ENCODE measurements at places on chromosomes 12 and 14.

- DNase-seq, result no peak
Observed at GRCh38 chr12:118183155-118183554, 47.2 kb downstream of the PEBP1 start.

- no peak for DNase-seq
Observed at GRCh38 chr14:101224356-101225156, 321.0 kb upstream of the RTL1 start.

DNA sequence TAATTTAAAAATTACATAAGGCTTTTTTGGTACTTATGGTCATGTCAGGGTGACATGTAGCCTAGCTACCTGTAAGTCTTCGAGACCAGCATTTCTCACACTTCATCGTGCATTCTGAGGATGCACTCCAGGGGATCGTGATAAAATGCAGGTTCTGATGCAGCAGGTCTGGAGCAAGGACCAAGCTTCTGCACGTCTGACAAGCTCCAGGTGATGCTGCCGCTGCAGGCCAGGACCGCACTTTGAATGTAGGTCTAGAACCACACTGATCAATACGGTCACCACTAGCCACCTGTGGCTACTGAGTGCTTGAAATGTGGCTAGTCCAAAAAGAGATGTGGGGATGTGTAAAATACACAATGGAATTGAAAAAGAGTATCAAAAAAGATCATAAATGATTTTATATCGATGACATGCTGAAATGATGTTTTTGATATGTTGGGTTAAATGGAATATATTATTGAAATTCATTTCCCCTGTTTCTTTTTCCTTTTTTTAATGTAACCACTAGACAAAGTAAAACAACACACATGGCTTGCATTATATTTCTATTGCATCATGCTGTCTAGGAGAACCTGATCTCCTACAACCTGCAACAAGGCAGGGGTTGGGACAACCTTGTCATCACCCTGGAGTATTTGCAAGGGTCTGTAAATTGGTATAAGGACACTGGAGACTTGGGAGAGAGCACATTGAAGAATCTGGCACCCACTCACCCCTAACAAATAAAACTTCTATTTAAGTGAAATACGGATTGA, 142.4 kb downstream of the DPF3 start:
- no peak for DNase-seq

DNA sequence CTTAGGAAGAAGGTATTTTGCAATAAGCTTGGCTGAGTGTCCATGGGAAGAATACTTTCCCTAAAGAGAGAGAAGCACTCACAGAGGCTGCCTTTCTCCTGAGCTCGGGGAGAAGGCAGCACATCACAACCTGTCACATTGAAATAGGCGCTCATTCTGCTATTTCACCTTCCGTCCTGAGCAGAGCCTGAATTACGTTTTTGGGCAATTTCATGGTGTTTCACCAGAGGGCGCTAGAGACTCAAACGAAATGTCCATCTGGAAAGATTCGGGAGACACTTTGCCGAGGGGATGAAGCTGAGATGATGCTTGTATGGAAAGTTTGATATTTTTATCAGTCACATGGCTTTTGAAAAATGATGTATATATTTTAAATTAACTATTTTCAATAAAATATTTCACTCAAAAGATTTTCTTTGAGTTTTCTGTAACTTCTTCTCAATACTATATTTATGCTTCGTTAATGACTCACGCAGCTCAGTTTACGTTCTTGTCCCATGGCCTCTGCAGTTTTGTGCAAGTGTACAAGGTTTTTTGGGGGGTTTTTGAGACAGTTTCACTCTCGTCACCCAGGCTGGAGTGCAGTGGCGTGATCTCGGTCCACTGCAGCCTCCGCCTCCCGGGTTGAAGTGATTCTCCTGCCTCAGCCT, 17.4 kb upstream of the B4GALNT3 start:
- DNase-seq, result peak; percentile 26

DNA sequence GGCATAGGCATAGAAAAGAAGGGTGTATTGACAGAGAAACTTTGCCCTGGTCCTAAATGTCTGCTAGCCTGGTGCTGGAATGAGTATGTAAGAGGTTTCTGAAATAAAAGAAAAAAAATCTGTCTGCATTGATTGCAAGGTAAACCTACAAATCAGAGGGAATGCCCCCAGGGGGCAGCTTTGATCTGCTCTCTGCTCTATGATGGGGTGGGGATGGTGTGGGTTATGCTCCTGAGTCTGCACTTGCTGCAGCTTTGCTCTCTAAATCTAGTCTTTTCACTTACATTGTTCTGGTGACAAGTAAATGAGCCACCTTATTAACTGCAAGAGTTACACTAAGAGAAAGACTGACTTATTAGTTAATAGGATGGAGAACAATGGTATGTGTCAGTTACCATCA, 468.4 kb upstream of the STXBP6 start:
- no peak for DNase-seq

DNA sequence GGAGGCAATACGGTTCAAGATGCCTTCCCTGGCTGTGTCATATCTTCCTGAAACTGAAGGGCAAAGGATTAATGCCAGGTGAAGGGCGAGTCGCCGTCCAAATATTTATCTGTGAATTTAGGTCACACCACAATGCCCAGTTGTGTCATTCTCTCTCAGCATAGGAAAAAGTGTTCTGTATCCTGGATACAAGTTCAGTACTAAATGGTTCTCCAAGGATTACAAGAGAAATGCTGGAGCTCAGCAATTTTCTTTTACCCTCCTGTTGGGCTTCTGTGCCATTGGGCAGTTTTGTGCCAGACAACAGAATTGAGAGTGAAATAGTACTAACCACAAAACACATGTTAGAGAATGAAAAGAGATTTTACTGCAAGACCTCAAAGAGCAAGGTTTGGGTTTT, 493.9 kb downstream of the EGLN3 start:
- no peak for DNase-seq

DNA sequence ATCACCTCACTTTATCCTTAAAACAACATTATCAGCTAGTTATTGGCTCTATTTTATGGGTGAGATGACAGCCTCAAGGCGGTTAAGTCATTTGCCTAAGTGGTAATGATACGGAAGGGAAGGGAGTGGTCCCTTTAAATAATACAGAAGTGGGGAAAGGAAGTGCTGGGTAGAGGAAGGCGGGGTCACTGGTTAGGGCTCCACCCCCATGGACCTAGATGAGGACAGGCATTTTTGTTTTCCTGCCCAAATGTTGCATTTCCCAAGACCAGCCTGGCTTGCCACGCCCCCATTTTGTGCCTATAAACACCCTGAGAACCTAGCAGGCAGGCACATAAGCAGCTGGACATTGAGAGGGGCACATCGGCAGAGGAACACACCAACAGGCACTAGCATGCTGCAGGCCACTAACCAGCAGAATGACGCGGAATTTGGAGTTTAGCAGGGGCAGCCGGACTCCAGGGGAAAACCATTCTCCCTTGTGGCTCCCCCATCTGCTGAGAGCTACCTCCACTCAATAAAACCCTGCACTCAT, 100.9 kb downstream of the EPS8 start:
- DNase-seq, result no peak

GRCh38 chr14:58638231-58639197, 752 bp downstream of the DACT1 start:
- DNase-seq, result peak; percentile 17

GRCh38 chr12:26268841-26269561, 73.6 kb downstream of the SSPN start:
- DNase-seq, result no peak

- no peak for DNase-seq
Observed at GRCh38 chr14:39372656-39373055, 59.6 kb downstream of the FBXO33 start.

- peak; percentile 6 for DNase-seq
Observed at GRCh38 chr12:9134981-9135628, 19.4 kb upstream of the A2M start.

- peak; percentile 60 for DNase-seq
Observed at GRCh38 chr14:70821584-70822529, 12.5 kb upstream of the MAP3K9 start.

DNA sequence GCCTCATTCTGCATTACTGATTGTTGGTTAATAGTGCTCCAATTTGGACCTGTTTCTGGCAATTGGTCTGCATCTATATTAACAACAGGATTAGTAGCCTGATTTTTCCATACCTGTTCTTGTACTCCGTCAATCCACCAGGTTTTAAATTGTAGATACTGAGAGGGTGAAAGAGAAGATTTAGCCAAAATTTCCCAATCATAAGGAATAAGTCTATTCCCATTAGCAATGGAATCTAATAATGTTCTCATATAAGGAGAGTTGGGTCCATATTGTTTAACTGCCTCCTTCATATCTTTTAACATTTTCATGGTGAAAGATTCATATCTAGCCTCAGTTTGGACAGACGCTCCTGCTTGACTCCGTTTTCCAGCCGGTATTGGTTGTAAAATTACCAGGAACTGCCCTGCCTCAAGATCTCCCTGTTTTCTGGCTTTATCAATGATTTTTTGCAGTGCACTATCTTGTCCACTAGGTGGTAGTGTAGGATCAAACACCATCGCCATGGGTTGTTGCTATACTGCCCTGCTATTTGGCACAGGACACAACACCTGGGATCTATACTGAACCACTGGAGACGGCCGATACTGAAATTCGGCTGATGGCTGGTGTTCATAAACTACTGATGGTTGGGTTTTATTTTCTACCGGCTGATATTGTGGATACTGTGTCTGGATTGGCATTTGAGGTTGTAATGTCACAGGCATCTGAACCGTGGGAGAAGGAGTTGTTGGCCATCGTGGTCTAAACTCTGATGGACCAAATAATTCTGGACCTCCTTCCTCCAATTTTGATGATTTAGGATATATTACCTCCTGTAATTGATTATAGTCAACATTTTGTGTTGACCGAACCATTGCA, 25.2 kb downstream of the DHRS4L2 start:
- DNase-seq, result peak; percentile 72

DNA sequence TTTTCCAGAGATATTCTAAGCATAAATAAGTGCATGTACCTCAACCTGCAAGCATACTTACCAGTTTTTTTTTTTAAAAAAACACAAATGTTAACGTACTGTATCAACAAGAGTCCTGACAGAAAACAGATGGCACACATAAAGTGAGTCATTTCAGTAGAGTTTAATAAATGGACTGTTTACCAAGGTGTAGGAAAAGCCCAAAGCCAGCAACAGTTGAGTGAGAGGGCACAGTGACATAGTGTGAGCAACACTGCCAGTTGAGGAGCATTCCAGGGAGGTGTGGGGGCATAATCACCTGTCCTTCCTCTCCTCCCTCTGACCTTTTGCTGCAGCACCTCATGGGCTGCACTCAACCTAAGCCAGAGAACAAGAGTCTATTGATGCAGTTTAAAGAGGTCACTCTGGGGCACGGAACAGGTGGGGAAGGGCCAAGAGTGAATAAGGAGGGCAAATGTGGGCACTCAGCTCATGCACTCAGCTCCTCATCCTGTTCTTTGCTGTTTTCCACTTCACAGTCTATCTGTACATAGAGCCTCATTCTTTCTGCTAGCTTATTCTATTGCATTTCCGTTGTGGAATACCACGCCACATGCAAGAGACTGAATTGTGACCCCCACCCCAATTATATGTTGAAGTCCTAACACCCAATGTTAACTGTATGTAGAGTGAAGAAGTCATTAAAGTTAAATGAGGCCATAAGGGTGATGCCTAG, 29.3 kb downstream of the DHRS2 start:
- no peak for DNase-seq

DNA sequence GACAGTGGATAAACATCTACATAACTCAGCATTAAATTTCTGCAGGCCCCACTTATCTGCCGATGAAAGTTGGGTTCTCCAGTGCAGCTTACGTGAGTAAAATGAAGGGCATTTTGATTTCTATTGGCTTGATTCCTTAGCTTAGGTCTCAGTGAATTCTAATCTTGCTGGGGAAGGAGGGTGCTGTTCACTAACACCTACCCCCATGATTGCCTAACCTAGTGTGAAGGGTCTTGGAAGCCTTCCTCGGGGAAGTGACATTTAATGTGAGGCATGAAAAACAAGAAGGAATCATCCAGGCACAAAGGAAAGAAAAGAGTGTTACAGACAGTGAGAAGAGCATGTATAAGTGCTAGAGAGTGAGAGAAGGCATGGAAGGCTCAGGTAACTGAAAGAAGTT, 81.0 kb downstream of the DAAM1 start:
- no peak for DNase-seq

Measured in germinal center (tissue), 1 donor.